ENCODE measurements at places on chromosomes 3 and 15. TPM values are rescaled to one million over a fixed set of nuclear protein-coding genes. Genes with fewer than 3 reads are reported as not detected.

GRCh38 chr15:58873267-58873666 lies 60.2 kb downstream of the SLTM start:
- no peaks in the 10 kb centered on the region for H3K27me3 ChIP-seq
- peaks cover 5% of the 10 kb centered on the region for H3K36me3 ChIP-seq
- no peak overlapping the region for H3K27ac ChIP-seq
- H3K4me3 ChIP-seq = no peak overlapping the region

DNA sequence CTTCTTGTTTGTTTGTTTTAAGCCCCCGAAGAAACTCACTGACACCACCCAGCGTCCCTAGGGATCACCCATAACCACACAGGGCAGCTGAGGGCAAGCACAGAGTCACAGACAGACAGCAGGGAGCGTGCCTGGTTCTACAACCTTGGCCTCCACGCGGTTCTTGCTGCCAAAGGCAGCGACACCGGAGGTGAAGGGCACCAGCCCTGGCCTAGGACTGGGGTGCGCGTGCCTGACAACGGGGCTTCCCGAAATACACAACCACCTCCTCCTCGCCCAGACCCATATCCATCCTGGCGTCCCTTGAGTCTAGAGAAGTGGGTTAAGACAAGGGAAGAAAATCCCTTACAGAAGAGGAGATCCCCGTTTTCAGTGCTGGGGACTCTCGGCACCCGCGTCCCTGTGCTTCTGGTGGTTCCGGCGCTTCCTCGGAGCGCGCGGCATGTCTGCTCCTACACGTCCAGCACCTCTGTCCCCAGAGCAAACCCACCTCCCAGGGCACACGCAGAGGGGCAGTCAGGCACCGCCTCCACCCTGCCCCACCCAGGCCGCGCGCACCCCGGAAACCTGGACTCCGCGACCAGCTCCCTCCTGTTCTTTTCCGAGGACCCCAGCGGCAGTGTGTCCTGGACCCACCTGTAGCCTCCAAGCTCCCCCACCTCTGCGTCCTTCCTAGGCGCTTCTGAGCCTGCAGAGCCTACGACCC lies 911 bp downstream of the RFTN1 start:
- H3K27me3 ChIP-seq = no peaks in the 10 kb centered on the region
- H3K4me3 ChIP-seq = peak overlapping the region; percentile 81
- DNase-seq = peak; percentile 92
- H3K27ac ChIP-seq = peak overlapping the region; percentile 62

- no peaks in the 10 kb centered on the region for H3K27me3 ChIP-seq
- no peak for DNase-seq
- H3K4me1 ChIP-seq = no peaks in the 10 kb centered on the region
- H3K36me3 ChIP-seq = no peaks in the 10 kb centered on the region
- no peak overlapping the region for H3K27ac ChIP-seq
Measured at GRCh38 chr3:58180940-58181587, 29.7 kb downstream of the DNASE1L3 start.

OSTN gene
- not detected for polyA plus RNA-seq

Data from kidney (tissue), 22 donors.